ENCODE measurements at places on chromosomes 1 and 21.

DNA sequence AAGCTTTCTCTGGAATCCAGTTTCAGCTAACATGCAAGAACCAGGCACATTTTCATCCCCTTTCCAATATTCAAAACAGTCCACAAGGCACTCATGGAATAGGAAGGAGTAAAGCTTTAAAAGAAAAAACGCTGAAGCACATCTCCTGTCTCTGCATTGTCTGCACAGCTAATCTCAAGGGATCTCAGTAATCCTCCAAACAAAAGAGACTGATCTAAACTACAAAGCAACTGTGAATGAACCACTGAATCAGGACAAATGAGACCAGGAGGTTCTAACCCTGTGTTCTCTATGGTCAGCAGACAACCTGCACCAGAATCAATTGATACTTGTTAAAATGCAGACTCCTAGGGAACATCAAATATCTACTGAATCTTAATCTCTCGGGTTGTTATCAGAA lies 399.0 kb downstream of the HHAT start:
- DNase-seq, result no peak

- DNase-seq, result no peak
These were observed 131.8 kb downstream of the CCDC185 start for GRCh38 chr1:223524930-223525451.

DNA sequence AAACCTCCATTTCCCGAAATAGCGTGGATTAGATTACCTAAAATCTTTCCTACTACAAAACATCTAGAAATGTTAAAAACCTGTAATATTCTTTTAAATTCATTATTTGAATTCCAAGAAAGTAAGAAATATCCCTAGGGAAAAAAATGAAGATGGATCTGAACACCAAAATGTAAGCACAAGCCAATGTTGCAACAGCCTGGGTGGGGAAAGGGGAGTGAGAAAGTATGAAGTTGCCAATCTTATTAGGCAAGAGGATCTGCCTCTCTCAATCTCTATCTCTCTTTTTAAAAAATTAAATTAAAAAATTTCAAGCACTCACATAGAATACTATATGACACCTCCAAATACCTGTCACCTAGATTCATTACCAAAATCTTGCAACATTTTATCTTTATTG lies 74.9 kb upstream of the IRF2BP2 start:
- no peak for DNase-seq

DNA sequence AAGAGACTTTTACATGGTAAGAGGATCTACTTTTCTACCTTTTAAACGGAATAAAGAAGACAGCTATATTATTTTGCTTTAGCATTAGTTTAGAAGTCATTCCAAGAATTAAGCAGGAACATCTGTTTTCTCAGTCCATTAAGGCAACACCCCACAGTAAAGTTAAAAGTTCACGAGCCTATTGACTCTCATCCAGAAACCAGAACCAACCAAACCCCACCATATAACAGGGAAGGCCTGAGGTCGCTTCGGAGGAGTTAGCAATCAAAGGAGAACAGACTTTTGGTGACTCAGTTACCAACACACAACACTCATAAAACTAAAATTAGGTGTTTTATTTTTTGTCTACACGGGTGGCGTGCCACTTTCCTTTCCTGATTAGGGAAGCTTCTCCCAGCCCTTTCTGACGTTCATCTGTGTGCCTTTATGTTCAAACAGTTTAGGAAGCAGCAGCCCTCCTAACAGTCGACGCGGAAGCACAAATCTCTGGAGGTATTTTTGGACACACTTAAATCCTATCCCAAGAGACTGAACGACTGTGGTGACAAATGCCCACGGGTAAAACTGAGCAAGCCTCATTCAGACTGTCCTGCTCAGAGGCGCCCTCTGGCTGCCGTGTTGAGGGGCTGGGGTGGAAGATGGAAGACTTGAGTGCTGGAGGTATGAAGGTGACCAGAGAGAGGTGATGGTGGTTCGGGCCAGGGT lies 8.6 kb upstream of the PLA2G2C start:
- DNase-seq, result no peak

GRCh38 chr1:125065092-125065820 lies 3880.5 kb downstream of the SRGAP2C start:
- no peak for DNase-seq

DNA sequence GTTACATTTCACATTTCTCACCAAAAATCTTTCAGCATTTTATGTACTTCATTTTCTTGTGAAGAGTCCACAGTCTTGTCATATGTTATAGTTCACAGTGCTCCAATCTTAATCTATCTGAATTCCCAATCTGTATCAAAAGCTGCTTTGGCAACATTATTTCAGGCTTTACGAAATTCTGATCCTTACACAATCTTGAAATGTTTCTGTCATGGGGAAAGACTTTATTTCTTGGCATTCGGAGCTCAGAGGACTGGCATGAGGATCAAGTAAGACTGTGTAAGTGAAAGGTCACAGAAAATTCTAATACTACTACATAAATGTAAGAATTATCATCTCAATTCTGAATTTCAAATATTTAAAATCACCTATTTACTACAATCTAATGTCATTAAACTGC lies 2.0 kb downstream of the USP33 start:
- DNase-seq, result no peak

DNA sequence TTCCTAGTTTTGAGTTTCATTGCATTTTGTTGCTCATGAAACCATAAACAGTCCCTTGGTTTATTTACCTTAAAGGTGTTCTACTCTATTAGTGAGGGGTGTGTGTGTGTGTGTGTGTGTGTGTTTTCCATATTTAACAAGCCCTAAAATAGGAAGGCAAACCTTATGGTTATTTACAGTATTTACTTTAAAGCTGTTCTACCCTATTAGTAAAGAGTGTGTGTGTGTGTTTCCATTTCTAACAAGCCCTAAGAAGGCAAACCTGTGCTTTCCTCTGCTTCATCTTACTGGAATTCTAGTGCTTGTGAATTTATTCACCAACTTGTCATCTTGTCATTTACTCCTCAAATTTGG lies 53.6 kb downstream of the CTTNBP2NL start:
- DNase-seq, result no peak

DNA sequence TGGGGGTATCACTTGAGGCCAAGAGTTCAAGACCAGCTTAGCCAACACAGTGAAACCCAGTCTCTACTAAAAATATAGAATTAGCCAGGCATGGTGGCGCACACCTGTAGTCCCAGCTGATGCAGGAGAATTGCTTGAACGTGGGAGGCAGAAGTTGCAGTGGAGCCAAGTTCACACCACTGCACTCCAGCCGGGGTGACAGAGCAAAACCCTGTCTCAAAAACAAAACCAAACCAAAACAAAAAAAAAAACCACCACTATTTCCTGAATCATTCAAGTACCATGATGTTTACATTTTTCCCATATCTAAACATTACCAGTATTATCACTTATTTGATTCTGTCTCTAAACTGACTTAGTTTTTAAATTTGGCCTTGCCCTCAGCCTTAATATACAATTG lies 29.5 kb downstream of the TUT4 start:
- DNase-seq, result no peak

DNA sequence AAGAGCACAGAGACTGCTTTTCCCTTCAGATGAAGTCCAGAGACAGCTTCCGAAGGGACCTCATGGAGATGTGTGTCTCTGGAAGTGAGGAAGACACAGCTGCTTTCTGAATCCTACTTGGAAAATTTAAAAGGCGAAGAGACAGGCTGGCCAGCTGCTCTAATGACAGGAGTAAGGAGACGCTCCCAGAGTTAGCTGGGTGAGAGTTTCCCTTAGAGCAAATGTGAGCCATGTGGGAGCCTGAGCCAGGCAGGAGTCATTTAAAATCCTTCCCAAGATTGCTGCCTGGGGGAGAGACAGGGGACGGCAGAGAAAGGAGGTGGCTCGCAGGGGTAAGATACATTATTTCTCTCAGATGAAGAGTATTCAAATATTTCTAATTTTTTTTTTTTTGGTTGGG lies 53.1 kb downstream of the ZNF326 start:
- no peak for DNase-seq

DNA sequence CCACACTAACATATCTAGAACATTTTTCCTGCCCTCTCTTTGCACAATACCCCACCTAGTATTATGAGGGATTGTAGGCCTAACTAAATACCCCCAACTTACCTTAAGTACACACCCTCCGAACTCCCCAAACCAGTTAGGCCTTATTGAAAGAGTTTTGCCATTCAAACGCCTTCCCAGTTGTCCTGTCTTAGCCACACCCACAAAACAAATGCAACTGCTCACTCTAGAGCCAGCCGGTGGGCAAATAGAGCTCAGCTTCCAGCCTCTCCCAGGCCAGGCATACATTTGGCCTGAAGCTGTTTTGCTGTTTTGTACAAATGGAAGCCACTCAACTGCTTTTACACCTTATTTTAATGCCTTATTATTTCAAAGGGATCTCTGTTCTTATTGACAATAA lies 224.2 kb upstream of the RUNX1 start:
- no peak for DNase-seq

- no peak for DNase-seq
These were observed 131.5 kb upstream of the EDN2 start for GRCh38 chr1:41615981-41616380.

DNA sequence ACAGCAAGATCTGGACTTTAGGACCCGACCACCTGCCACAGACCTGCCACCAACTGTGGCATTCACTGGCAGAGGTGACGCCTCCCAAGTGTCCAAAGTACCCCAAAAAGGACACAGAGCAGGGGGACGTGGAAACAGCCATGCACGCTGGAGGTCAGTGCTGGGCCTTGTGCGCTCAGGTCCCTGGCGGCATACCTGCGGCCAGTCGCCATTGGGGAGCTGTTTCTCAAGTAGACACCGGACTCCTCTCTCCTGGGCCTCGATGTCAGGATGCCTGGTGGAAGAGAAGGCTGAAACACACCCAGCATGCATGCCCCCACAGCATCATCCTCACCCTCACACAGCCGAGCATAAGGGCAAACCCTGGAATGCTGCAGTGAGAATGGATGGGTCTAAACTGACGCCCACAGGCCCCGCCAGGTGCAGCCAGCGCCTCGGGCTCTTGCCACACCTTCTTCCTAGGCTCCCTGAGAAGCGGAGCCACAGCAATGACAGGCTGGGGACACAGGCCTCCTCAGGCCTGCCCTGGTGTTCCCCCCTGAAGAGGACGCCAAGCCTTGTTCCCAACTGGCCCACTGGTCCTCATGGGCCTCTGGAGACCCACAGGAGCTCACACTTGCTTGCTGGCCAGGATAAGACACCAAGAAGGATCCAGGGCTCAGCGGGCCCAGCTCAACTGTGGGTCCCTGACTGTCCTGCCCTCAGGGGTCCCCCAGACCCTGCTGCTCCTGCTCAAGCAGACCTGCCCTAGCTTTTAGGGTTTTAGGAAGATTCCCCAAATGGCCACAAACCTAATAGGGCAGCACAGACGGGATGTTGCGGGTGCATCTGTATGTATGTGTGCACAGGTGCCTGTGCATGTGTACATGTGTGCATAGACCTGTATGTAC lies 7.7 kb upstream of the SPATC1L start:
- DNase-seq, result no peak

DNA sequence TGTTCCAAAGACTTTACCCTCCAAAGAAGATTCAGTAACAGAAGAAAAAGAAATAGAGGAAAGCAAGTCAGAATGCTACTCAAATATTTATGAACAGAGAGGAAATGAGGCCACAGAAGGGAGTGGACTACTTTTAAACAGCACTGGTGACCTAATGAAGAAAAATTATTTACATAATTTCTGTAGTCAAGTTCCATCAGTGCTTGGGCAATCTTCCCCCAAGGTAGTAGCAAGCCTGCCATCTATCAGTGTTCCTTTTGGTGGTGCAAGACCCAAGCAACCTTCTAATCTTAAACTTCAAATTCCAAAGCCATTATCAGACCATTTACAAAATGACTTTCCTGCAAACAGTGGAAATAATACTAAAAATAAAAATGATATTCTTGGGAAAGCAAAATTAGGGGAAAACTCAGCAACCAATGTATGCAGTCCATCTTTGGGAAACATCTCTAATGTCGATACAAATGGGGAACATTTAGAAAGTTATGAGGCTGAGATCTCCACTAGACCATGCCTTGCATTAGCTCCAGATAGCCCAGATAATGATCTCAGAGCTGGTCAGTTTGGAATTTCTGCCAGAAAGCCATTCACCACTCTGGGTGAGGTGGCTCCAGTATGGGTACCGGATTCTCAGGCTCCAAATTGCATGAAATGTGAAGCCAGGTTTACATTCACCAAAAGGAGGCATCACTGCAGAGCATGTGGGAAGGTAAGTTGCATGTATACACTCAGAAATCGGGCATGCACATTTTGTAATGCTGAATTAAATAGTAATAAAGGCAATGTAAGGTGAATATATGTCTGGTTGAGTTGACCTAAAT lies 97.2 kb downstream of the ZFYVE9 start:
- no peak for DNase-seq

GRCh38 chr1:212680680-212681389 lies 18.8 kb downstream of the BATF3 start:
- DNase-seq, result no peak

DNA sequence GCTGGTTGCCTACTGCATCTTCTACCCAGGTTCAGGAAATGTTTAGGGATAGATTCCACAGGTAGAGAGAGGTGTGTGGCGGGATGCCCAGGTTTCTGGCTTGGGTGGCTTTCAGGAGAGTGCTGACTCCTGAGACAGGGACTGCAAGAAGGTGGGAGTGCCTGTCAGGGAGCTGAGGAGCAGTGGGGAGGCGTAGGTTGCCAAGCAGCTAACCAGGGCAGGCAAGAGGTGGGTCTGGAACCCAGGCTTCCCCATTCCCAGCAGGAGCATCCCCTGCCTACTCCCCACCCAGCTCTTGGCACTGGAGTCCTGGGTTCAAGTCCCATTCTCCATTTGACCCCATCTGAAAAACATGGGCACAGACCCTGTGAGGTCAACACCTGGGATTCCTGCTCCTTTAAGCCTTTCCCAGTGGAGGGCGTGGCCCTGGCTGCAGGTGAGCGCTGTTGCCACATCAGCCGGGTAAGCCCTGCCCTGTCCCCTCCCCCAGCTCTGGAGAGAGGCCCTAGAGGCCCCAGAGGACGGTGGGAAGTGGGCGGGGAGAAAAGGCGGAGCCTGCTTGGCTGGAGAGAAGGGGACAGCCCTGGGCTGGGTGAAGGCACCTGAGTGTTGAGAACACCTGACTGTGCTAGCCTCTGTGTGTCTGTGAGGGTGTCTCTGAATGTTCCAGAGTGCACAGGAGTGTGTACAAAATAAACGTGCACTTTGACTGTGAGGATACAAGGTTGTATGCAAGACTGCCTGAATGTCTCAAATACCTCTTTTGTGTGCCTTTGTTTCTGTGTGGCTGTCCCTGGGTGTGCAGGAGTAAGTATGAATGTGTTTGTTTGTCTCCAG lies 14.0 kb upstream of the SYNC start:
- no peak for DNase-seq

DNA sequence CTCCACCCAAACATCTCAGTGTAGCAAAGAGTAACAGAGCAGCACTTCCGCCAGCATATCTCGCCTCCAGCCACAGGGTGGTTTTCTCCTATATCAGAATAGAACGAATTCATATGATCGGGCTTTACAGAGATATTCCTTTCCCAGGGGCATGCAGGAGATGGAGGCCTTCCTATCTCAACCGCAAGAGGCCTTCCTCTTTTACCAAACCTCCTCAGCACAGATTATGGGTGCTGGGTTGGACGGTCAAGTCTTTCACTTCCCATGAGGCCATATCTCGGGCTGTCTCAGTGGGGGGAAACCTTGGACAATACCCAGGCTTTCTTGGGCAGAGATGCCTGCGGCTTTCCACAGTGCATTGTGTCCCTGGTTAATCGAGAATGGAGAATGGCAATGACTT lies 65.8 kb downstream of the OVGP1 start:
- DNase-seq, result no peak
